ENCODE measurements at places on chromosomes 2 and 18.
A peak's percentile ranks its signal among the peaks of the same experiment; 100 is the strongest.

- DNase-seq, result no peak
Observed at GRCh38 chr2:54330926-54331835, 75.2 kb upstream of the TSPYL6 start.

DNA sequence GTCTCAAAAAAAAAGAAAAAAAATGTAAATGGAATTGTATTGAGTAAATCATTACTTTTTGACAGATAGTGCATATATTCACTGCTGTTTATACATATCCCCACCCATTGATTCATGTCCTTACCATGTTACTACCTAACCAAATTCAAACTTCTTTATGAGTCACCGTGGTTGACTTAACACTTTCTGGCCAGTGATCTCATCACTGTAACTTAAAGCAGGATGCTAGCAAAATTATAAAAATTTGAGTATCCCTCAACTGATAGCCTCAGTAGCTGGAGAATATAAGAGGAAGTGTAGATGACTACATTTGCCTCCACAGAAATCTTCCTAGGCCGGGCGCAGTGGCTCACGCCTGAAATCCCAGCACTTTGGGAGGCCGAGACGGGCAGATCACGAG lies 13.4 kb downstream of the CNOT9 start:
- DNase-seq, result no peak

DNA sequence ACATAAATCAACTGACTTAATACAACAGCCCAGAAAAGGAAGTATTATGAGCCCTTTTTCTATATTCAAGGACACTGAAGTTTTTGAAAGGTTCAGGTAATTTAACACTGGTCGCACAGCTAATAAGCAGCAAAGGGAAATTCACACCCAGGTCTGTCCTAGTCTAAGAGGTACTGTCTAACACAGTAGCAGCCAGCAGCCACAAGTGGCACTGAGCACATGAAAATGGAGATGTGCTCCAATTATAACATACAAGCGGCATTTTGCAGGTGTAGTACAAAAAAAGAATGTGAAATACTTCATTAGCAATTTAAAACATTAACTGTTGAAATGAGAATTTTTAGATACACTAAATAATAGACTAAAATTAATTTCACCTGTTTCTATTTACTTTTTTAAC lies 23.4 kb downstream of the SPRED2 start:
- no peak for DNase-seq

GRCh38 chr2:168194784-168195522 lies 52.4 kb downstream of the STK39 start:
- DNase-seq, result no peak

GRCh38 chr2:20424300-20425290 lies 22.3 kb upstream of the RHOB start:
- peak; percentile 76 for DNase-seq

DNA sequence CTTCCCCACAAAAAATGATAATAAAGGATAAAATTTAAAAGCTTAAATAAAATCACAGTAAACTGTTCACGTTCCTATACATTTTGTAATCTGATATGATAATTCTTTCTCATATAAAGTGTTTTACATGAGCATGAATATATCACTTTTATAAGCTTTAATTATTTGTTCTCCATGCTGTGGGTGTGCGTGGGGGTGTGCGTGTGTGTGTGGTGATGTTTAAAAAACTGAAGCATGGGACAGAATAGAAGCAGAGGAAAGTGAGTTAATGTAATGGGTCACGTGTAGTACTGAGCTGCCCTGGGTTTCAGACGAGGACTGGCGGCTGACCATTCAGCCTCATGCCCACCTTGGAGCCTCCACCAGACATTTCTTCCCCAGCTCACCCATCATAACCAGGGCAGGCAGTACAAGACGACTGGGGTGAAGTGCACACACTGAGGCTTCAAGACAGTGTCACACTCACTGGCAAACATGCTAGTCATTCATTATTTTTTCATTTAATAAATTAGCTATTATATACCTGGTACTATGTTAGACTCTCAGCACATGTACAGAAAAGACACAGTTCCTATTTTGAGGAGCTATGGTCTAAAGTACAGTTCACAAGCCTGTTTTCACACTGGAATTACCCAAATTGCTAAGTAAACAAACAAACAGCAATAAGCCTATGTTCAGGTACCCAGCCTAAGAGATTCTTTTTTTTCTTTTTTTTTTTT lies 97.2 kb upstream of the LPIN2 start:
- DNase-seq, result no peak

- no peak for DNase-seq
Observed at GRCh38 chr2:43344868-43345373, 118.5 kb upstream of the ZFP36L2 start.

DNA sequence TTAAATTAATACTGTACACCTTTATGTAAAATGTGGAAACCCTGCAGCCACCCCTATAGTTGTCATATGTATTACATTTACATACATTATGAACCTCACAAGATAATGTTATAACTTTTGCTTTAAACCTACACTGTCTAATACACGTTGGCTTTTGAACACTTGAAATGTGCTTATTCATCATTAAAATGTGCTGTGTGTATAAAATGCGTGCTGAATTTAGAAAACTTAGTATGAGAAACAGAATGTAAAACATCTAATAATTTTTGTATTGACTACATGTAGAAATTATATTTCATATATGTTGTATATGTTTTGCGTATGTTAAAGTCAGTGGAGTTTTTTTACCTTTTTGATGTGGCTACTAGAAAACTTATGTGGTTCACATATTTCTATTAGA lies 68.8 kb downstream of the MAPRE2 start:
- DNase-seq, result no peak

DNA sequence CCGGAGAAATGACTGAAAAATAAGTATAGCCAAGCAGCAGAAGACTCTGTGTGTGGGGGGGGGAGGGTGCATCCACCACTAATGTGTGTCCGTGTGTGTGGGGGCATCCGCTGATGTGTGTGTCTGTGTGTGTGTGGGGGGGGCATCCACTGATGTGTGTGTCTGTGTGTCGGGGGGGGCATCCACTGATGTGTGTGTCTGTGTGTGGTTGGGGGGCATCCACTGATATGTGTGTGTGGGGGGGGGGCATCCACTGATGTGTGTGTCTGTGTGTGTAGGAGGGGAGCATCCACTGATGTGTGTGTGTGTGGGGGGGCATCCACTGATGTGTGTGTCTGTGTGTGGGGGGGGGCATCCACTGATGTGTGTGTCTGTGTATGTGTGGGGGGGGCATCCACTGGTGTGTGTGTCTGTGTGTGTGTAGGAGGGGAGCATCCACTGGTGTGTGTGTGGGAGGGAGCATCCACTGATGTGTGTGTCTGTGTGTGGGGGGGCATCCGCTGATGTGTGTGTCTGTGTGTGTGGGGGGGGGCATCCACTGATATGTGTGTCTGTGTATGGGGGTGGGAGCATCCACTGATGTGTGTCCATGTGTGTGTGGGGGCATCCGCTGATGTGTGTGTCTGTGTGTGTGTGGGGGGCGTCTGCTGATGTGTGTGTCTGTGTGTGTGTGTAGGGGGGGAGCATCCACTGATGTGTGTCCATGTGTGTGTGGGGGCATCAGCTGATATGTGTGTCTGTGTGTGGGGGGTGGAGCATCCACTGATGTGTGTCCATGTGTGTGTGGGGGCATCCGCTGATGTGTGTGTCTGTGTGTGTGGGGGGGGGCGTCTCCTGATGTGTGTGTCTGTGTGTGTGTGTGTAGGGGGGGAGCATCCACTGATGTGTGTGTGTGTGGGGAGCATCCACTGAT lies 125.0 kb downstream of the NFATC1 start:
- DNase-seq, result no peak

DNA sequence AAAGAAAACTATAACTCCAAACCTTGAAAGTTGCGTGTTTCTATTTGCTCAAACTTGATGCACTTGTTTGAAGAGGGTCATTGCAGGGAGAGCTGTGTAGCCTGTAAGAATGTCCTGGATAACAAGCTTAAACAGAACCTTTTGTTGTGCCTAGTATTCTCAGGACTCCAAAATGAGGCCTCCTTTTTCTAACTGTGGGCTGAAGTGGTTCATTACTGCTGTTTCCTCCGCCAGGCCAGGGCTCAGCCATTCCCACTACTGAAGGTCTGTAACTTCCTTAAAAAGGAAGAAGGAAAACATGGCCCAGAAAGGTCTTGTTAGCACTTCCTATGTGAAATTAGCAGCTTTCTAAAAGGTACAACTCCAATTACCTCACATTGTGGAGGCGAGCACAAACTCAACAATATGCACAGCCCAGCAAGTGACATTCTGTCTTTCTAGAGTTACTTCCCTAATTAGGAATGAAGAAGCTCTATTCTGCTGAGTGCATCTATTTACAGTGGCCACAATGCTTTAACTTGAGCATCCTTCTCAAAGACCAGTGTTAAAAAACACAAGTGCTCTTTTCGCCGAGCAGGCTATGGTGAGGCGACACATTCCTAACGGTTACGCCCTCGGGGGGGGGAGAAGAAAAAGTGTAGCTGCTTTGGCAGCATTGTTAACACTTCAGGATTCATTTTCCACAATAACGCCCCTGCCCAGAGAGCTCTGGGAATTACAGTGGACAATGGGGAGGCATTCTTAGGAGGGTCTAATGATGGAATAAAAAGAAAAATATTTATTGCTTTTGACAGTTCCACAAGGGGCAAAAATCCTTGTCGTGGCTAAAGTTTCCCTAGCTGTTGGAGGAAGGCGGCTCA lies 136.9 kb upstream of the SIX3 start:
- DNase-seq, result no peak

- DNase-seq, result no peak
Observed at GRCh38 chr2:74551942-74552913, 1.5 kb downstream of the LOXL3 start.

- DNase-seq, result no peak
Observed at GRCh38 chr18:75189696-75190095, 19.2 kb downstream of the PTGR3 start.

GRCh38 chr18:79940814-79941472 lies 10.5 kb downstream of the SLC66A2 start:
- DNase-seq, result no peak

- no peak for DNase-seq
Observed at GRCh38 chr2:14621114-14621513, 11.4 kb upstream of the LRATD1 start.

- DNase-seq, result no peak
Observed at GRCh38 chr18:23301972-23302371, 151.1 kb upstream of the RIOK3 start.

- no peak for DNase-seq
Observed at GRCh38 chr2:240289701-240290431, 145.6 kb upstream of the GPC1 start.

GRCh38 chr2:113160962-113161361 lies 12.8 kb upstream of the PSD4 start:
- DNase-seq, result no peak

DNA sequence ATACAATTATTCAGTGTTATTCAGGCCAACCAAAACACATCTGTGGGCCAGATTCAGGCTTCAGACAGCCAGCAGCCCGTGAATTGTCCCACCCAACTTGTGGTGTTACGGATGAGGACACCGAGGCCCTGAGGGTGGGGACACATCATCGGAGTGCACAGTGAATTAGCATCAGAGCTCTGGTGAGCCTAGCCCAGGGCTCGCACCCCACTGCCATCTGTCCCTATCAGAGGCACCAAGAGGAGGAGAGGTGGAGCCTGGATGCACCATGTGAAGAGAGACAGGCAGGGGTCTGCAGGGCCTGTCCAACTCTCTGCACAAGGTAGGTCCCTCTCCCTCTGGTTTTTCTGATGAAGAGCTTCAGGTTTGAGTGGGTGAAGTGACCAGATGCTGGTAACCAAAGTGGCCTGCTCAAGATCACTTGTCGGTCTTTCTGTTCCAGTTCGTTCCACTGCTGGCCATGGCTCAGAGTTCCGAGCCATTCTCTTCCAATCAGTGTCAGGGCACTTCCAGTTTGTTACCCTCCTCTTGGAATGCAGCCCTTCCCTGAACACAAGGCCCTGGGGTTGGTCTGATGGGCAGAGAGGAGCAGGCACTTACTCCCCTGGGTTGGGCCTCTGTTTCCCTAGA lies 14.8 kb upstream of the GLI2 start:
- no peak for DNase-seq

- DNase-seq, result no peak
Observed at GRCh38 chr2:240320204-240320993, 115.1 kb upstream of the GPC1 start.

GRCh38 chr2:195667974-195668373 lies 10.9 kb downstream of the SLC39A10 start:
- no peak for DNase-seq

DNA sequence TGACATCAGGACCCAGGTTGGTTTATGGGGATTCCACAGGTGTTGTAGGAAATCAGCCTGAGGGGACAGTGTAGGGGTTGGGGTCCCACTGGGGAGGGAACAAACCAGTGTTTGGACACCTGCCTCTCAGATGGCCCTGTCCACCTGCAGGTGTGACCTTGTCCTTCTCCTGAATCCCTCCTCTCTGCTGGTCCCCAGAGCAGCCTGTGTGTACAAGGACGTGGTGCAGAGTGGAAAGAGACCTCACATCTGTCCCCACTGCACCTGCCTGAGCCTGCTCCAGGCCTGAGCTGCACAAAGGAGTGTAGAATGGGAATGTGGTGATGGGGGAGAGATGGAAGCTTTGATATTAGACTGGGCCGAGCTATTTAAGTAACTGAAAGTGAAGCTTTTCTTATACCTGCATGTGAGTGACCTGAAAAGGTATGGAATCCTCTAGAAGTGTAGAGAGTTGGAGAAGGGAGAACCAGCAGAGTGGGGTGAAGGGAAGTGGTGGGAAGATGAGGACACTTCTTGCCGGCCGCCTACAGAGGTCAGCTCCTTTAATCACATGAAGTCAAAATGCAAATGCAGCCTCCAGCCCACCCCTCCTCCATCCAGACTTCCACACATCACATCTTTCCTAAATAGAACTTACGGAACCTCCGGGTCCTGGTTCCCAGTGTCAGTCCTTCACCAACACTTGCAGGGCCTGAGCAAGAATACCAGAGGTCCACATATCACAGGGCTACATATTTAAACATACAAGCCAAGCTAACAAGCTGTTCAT lies 89.3 kb upstream of the SMAD2 start:
- no peak for DNase-seq

DNA sequence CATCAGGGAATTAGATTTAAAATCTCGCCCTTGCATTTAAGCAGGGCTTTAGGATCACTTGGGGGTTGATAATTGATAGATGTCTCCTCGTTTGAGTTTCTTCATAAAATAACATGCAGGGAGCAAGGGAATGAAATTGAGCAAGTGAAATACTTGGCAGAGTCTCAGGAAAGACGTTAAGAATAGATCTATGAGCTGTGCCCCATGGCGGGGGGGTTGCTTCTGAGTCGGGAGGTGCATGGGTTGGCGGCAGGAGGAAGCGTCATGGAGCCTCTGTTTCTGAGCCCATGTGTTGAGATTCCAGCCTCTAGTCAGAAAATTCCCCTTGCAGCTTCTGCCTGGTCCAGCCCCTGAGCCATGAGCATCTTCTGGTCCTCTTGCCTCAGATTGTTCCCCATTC lies 82.0 kb downstream of the APOB start:
- DNase-seq, result no peak

DNA sequence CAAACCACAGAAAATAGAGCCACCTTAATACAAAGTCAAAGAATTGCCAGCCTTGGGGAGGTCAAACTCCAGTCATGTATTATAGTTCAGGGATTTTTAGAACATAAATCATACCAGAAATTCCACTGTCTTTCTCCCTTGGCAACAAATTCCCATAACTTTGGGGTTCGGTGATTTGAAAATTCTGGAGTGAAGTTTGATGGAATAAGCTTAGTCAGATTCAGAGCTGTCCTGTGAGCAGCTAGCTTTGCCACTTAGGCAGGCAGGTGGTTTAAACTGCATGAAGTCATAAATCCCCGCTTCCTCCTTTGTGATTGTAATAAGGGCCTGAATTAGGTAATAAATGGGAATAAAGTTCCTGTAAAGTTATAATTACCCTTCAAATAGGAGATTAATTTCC lies 457.0 kb upstream of the HNMT start:
- no peak for DNase-seq

- no peak for DNase-seq
Observed at GRCh38 chr18:76380791-76381405, 114.1 kb downstream of the ZNF516 start.
